ENCODE measurements at places on chromosomes 7 and 10.

GRCh38 chr7:1279041-1279440 is 46.4 kb downstream of the UNCX start:
- DNase-seq, result no peak

- no peak for DNase-seq
Observed at GRCh38 chr7:98697485-98698240, 80.6 kb downstream of the NPTX2 start.

DNA sequence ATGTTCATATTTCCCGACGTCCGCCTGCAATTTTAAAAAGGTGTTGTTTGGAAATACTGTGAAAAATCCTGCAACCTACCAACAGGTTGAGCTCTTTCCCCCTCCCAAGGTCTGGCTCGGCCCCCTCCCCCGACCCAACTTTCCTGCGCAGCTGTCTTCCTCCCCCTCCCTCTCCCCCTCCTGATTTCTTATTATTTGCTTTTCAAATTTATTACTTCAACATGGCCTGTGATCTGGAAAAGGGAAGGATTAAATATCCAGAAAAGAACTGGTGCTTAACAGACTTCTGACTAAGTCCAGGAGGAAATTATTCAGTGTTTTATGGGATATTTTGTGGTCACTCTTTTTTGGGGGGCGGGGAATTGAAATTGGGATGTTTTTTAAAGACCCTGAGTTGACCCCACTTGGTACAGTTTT is 2.4 kb downstream of the ARID5B start:
- no peak for DNase-seq

GRCh38 chr7:27688646-27689045 is 26.0 kb upstream of the HIBADH start:
- no peak for DNase-seq

DNA sequence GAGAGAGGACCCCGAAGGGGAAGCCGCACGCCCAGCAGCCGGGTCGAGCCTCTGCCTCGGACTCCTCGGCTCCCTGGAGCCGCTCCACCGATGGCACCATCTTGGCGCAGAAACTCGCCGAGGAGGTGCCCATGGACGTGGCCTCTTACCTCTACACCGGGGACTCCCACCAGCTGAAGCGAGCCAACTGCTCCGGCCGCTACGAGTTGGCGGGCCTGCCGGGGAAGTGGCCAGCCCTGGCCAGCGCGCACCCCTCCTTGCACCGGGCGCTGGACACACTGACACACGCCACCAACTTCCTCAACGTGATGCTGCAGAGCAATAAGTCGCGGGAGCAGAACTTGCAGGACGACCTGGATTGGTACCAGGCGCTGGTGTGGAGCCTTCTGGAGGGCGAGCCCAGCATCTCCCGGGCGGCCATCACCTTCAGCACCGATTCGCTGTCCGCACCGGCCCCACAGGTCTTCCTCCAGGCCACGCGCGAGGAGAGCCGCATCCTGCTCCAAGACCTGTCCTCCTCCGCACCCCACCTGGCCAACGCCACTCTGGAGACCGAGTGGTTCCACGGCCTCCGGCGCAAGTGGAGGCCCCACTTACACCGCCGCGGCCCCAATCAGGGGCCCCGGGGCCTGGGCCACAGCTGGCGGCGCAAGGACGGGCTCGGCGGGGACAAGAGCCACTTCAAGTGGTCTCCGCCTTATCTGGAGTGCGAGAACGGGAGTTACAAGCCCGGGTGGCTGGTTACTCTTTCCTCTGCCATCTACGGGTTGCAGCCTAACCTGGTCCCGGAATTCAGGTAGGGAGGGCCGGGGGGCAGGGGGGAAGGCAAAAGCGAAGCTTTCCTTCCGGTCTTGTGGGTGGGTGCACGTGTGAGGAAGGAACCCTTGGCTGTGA is 973 bp downstream of the GPR158 start:
- no peak for DNase-seq

DNA sequence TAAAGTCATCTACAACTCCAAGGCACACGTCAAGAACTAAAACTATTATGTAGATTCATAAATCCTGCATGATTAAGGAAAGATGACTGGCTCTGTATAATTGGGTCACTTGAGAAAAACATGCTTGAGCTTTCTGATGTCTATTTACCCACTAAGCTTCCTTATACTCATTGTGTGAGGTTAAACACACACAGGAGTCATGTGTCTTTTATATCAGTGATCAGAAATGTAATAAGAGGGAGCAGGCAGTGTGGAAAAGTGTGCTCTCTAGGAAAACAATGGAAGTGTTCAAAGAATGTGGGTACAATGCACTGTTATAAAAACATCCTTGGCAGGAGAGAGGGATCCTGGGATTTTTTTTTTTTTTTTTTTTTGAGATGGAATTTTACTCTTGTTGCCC is 108.6 kb upstream of the ARID5B start:
- DNase-seq, result no peak

- no peak for DNase-seq
Observed at GRCh38 chr10:88060762-88061161, 197.3 kb downstream of the PTEN start.

DNA sequence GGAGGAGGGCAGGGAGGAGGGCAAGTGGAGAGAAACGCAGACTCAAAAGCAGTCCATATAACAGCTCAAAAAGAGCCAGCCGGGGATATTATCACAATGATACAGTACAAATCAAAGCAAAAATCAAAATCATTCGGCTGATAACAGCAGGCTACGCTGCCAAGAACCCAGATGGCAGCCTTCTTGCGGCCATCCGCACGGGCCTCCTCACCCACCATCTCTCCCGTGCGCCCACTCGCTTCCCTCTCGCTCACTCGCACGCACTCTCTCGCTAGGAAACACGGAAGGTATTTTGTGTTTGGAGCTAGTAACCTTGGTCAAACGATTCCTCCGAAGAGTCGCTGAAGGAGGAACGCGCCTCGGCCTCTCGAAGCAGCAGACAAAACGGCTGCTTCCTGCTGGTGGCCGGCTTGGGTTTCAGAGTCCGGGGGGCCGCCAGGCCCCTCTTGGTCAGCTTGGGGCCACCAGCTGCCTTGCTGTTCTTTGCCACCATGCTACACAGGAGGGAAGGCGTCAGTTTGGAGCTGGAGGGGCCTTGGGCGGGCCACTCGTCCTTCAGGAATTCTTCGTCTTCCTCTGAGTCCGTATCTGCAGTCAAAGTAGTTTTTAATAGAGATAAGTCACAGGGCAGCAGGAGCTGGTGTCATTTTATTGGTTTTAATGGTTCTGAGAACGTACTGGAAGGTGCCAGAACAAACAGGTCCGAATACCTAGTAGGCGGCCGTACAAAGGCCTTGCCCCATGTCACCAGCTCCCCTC is 68.9 kb downstream of the SLC29A4 start:
- no peak for DNase-seq

- DNase-seq, result no peak
Observed at GRCh38 chr10:34995925-34996324, 94.2 kb downstream of the CUL2 start.

GRCh38 chr10:19930936-19931893 is 115.0 kb downstream of the PLXDC2 start:
- no peak for DNase-seq

- no peak for DNase-seq
Observed at GRCh38 chr10:128549101-128549608, 422.9 kb upstream of the MKI67 start.

GRCh38 chr10:13206091-13206490 is 28.1 kb downstream of the UCMA start:
- DNase-seq, result no peak

DNA sequence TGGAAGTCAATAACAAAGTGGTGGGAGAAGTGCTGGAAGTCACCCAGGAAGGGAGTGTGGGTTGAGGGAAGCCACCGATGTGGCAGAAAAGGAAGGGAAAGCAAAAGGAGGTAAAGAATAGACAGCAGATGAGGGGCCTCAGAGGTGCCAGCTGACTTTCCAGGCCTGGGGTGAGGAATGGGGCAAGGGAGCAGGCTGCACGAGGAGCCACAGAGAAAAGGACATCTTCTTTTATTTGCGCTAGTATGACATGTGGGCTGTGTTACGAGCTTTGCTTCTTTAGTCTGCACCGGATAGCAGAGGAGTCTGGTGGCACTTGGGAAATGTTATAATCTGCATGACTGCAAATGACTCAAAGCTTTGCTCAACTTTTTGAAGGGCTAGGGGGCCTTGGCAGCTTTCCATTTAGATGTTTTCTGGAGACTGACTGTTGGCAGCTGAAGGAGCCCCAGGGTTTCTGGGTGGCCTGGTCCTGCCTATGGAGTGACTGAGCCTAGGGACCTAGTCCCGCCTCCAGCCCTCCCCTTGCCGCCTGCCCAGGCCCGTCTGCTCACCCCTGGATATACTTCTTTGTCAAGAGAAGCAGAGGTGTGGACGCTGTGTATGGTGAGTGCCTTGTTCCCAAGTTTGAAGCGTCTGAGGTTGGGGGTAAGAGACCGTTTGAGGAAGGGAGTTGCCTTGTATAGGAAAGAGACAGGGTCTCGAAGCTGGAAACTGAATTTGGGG is 5.1 kb downstream of the PRXL2A start:
- DNase-seq, result no peak

- DNase-seq, result no peak
Observed at GRCh38 chr10:36116040-36116439, 473.9 kb upstream of the FZD8 start.

- DNase-seq, result no peak
Observed at GRCh38 chr10:13139150-13139549, 22.2 kb upstream of the MCM10 start.

- DNase-seq, result no peak
Observed at GRCh38 chr7:117385363-117386109, 41.8 kb downstream of the ASZ1 start.

GRCh38 chr7:5776894-5777660 is 4.4 kb downstream of the RNF216 start:
- no peak for DNase-seq

- DNase-seq, result no peak
Observed at GRCh38 chr7:29482056-29482455, 81.6 kb upstream of the PRR15 start.

GRCh38 chr7:106155027-106155426 is 42.9 kb upstream of the SYPL1 start:
- DNase-seq, result no peak

- DNase-seq, result no peak
Observed at GRCh38 chr10:68224810-68225209, 7.1 kb downstream of the ATOH7 start.

- no peak for DNase-seq
Observed at GRCh38 chr10:102462512-102463054, 11.2 kb upstream of the C10orf95 start.

DNA sequence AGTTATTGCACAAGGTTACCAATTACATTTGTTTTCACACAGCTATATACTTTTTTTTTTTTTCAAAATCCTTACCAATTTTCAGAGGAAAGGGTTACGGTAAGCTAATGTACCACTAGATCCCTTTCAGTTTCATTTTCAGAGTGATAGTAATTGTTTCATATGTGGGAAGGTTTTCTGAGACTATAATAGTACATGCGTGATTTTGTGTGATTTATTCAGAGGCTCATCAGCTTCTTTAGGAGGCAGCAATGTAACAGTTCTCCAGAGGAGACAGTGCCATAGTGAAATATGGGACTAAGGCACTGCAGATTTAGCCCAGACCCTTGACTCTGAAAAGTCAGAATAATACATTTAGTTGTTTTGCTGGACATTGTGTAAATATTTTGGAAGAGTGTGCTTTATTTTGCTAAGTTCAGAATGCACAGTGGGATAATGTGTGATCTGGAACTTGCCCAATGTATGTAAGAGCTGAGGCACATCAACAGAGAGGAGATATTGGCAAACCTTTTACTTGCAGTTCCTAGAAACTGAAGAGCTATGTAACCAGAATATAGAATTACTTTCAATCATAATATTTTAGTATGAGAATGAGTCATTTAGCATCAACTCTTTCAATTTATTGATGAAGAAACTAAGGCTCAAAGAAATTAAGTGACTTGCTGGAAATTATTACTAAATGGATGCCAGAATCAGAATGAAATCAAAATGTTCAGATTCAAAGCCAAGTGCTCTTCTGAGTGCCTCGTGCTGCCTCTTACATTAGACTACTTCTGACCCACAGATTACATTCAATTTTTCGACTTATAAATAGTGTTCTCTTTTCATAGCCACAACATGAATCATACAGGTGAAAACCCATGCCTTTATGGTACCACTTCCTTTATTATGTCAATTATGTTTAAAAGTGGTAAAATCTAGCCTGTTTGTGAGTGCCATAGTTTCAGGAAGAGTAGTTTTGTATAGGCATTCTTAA is 207.7 kb upstream of the TEX47 start:
- DNase-seq, result no peak

DNA sequence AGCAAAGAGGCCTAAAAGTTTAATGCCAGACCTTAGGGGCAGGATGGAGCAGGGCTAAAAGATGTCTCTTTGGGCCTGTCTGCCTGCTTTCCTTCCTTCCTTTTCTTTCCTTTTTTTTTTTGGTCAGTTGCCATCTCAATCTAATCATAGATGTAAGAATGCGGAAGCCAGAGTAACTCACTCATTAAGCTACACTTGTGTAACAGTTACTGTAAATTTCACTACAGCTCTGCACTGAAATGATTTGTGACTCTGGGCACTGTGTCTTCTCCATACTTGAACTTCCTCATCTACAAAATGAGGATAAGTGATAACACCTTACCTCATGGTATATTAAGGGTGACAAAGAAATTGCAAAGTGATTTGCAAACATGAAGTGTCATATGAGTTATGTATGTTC is 75.5 kb upstream of the AGK start:
- no peak for DNase-seq

DNA sequence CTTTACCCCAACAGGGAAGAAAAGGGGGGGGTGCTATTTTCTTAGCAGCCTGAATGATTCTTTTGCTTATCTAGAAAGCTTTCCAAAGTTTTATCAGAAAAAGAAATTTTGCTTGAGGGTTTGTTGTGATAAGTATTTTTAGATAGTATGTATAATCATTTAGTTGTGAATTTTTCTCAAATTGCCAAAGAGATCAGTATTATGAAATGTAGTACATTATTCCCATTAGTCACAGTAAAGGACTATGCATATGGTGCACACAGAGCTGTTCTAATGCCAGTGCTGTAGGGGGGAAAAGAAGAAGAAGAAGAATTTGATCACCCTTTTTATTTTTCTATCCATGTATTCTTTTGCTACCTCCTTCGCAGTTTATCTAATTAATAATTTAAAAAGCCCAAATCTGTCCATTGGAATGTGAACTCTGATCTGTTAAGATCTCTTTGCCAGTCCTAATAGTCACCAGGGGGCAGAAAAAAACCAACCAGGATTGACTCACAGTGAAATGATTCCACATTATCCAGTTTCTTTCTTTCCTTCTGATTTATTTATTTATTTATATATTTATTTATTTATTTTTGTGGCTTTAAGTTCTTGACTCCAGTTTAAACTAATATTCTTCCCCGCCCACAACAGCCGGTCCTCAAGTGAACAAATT is 4.7 kb downstream of the RBM20 start:
- no peak for DNase-seq

GRCh38 chr10:47353351-47353750 is 5.2 kb downstream of the RBP3 start:
- DNase-seq, result no peak

- no peak for DNase-seq
Observed at GRCh38 chr10:131081376-131081775, 230.1 kb downstream of the TCERG1L start.

DNA sequence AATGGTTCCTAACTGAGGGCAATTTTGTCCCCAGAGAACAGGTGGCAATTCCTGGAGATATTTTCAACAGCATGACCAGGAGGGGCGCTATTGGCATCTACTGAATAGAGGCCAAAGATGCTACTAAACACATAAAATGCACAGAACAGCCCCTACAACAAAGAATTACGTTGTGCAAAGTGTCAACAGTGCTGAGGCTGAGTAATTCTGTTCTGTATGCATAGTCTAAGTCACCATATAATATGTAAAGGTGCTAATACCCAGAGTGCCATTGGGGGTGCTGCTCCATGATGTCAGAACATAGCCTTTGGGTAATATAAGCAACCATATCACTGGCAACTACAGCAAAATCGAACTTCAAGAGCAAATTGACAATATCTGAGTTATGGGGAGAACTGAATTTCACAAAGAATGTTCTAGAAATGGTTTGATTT is 213.3 kb upstream of the PHYHIPL start:
- DNase-seq, result no peak
